ELR (cell line): ENCODE measurements at places on chromosomes 2 and 18.

- peak; percentile 60 for DNase-seq
These were observed 60.0 kb downstream of the ZEB2 start for GRCh38 chr2:144459937-144460336.

- no peak for DNase-seq
These were observed 33.5 kb downstream of the GALNT5 start for GRCh38 chr2:157291018-157291417.

- no peak for DNase-seq
These were observed 72.7 kb downstream of the LDLRAD4 start for GRCh38 chr18:13291299-13291698.

DNA sequence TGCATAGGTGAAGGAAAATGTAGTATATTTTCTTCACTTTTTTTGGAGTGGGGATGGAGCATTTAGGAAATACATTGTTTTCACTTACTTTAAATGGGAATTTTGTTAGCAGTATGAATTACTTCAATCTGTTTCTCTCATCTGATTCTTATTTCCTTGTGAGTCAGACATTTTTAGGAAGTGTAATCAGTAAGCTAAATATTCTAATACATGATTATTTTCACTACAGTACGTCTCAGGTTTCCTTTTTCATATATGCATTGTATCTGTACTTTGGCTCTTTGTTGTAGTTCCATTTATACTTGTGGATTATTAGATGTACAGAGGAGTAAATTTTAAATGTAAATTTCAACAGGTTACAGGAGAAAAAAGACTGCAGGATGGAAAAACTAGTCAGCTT lies 27.9 kb downstream of the GPD2 start:
- DNase-seq = peak; percentile 31

DNA sequence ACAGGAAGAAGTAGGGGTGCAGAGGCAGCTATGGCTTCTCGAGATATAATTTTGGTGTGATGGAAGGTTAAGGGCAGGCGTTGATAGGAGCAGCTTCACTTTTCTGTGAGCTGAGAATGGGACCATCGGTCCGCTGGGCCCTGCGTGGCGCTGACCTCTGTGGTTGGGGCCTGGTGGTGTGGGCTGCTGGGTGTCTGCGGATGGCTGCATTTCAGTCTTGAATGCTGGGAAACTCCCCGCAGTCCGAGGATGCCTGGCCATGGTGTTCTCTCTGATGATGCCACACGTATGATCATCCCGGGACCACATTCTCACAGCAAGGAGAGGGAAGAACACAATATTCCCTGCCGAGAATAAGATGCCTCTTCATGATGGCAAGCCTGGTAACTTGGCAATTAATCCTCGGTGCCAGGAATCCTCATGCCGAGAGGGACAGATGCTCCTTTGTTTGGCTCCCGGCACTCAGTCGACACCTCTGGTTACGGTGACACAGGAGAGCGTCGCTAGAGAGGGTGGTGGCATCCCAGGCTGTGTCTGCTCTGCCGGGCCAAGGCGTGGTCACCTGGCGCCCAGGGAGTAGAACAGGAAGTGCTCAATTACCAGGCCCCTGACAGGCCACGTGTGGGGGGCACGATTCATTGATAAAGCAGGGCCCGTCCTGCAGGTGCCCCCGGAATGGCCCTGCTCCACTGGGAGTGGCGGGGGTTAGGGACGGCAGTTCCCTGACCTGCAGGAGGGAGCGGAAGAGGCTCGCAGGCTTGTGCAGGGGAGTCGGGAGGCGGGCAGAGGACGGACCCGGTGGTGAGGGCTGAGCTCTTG lies 119.4 kb upstream of the CTDP1 start:
- DNase-seq = no peak

DNA sequence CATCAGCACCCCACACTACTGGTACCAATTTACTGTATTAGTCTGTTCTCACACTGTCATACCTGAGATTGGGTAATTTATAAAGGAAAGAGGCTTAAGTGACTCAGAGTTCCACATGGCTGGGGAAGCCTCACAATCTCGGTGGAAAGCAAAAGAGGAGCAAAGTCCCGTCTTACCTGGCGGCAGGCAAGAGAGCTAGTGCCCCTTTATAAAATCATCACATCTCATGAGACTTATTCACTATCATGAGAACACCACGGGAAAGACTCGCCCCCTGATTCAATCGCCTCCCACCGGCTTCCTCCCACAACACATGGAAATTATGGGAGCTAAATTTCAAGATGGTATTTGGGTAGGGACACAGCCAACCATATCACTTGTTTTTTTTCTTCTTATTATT lies 717.2 kb downstream of the TRIB2 start:
- DNase-seq = no peak

DNA sequence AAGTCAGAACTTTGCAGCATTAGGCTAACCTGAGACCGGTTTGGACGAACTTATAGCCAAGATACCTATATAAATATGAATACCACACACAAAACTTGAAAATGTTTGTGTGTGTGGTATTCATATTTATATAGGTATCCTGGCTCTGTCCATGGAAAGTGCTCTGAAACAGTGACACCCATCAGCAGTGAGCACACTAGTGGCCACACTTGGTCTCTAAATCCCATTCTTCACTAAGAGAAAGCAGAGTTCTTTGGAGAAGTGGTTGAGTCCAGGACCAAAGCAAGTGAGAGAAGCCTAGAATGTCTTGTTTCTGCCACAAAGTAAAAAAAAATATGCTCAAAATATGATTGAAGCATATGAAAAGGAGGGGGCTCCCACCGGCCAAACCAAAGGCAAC lies 146.5 kb downstream of the TWIST2 start:
- no peak for DNase-seq

GRCh38 chr2:37851828-37852584 lies 73.1 kb upstream of the RMDN2 start:
- no peak for DNase-seq

DNA sequence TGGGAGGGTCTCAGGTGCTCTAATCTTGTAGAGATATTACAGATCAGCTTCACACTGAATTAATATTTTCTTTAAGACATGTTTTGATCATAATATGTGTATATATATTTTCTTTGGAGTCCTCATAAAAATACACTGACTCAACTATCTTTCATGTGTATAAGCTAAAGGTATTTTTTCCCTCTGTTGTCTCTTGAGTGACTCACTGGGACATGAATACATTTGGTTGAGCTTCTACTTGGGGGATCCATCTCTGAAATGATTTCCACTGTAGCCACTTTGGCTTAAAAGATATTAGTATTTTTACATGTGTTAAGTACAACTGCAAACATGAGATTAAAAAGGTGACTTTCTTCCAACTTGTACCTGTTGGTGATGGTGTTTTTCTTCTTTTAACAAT lies 140.8 kb downstream of the TTN start:
- DNase-seq = peak; percentile 2

DNA sequence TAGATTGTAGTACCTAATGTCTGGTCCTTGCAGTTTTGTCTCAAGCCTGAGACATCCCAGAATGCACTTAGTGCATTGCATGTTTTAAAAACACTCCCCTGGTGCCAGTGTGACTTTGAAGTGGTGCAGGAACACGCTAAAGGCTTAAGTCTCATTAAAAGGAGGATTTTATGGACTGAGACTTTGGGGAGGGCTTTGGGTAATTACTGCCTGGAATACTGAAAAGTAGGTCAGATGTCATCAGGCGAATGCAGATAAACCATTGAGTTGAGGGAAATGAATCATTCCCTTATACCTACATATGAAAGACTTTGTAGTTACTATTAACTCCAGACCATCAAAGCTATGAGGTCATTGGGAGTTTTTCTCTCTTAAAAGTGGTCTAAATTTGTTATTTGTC lies 3.0 kb upstream of the OSBPL1A start:
- DNase-seq = peak; percentile 18

DNA sequence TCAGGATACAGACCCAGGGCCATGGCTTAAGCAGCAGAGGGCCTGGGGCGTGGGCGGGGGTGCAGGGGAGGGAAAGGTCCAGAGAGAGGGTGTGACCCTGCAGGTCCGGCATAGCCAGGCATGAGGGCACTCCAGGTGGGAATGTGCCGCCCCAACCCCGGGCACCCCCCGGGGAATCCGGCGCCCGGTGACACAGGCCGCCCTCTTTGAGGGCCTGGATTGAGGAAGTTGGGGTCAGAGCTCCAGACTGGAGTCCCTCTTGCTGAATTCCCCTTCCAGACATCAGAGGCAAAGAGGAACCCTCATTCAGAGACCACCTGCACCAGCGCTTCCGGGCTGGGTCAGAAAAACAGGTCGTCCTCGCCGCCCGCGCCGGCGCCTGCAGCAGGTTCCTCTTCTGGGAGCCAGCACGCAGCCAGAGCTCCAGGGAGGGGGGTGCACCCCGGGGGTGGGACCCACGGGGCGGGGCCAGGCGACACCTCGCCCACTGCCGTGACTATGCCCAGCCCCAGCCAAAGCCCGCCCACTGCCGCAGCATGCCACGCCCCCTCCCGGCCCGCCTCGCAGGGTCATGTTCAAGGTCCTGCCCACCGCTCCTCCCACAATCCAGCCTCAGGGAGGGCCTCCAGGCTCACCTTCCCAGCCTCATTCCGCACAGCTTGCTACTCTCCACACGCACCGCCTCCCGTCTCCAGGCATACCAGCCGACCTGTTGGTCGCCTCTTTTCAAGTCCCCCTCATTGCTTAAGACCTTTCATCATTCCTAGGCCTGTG lies 98.3 kb upstream of the ID2 start:
- DNase-seq = no peak

- DNase-seq = no peak
These were observed 2.0 kb upstream of the TEX44 start for GRCh38 chr2:231590614-231591013.

DNA sequence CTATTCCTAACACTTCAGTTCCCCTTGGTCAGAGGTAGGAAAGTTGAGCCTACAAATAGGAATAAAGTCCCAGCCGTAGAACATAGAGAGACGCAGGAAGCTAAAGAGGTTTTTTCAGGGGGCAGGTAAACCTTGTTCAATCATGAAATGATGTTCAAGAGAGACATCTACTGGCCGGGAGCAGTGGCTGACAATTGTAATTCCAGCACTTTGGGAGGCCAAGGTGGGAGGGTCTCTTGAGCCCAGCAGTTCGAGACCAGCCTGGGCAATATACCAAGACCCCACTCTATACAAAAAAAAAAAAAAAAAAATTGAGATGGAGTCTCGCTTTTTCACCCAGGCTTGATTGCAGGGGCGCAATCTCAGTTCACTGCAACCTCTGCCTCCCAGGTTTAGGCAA lies 66.7 kb upstream of the DNAJC10 start:
- DNase-seq = peak; percentile 66

- DNase-seq = no peak
These were observed 111.1 kb downstream of the MEP1B start for GRCh38 chr18:32300914-32301313.
